HFFc6 (cell line): ENCODE measurements at places on chromosomes 4 and X. TPM values are rescaled to one million over a fixed set of nuclear protein-coding genes. Genes with fewer than 3 reads are reported as not detected.

The CD38 gene
- total RNA-seq = 0.15 TPM in 1 of 3 replicates, not detected in the others

GRCh38 chrX:68922013-68922412, 93.2 kb downstream of the EFNB1 start:
- no peak overlapping the region for H3K27ac ChIP-seq
- peaks cover 15% of the 10 kb centered on the region; the same call in 1 of the 2 replicates for H3K27me3 ChIP-seq
- H3K4me1 ChIP-seq = no peaks in the 10 kb centered on the region
- H3K4me3 ChIP-seq = no peak overlapping the region
- DNase-seq = no peak

DNA sequence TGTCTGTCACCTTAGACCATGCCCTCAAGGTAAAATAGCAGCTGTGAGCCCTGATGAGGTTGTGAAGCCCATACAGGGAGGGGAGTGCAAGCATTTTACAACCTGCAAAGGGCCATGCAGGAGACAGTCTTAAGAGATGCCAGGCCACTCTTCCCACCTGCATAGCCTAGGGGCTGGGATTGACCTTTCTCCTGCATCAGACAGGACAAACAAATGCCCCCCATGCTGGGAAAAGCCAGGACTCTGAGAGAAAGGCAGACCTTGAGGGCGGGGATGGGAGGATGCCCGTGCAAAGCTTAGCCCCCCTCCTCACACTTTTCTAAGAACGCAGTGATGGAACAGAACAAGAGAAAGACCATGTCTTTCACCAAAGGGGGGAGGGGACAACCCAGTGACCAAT, 137.9 kb upstream of the MAMLD1 start:
- H3K27ac ChIP-seq = no peak overlapping the region
- peaks cover 3% of the 10 kb centered on the region for H3K27me3 ChIP-seq
- H3K4me3 ChIP-seq = no peak overlapping the region
- H3K36me3 ChIP-seq = no peaks in the 10 kb centered on the region
- DNase-seq = no peak
- H3K4me1 ChIP-seq = peaks cover 6% of the 10 kb centered on the region; the same call in 1 of the 2 replicates

DNA sequence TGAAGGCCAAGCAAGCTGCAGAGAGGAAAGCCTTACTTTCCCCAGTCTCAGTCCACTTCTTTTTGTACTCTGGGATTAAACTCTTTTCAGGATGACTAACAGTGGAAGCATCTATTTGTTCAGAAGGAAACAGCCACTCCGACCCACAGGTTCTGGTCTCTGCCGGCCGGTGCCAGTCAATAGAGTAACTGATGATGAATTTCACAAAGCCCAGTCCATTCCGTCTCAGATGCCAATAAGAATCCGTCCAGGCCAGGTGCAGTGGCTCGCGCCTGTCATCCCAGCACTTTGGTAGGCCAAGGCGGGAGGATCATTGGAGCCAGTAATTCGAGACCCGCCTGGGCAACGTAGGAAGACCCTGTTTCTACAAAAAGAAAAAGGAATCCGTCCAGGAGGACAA, 58.5 kb upstream of the HELT start:
- no peak overlapping the region for H3K4me3 ChIP-seq
- DNase-seq = no peak
- H3K4me1 ChIP-seq = no peaks in the 10 kb centered on the region
- peaks cover 31% of the 10 kb centered on the region for H3K27me3 ChIP-seq
- H3K36me3 ChIP-seq = peaks cover 1% of the 10 kb centered on the region
- no peak overlapping the region for H3K27ac ChIP-seq
